ENCODE measurements at places on chromosomes 1 and 21.

- DNase-seq, result peak; percentile 50
Observed at GRCh38 chr1:7975212-7975865, 13.8 kb downstream of the PARK7 start.

GRCh38 chr1:113975211-113975895 is 3.9 kb upstream of the OLFML3 start:
- DNase-seq, result peak; percentile 78

- peak; percentile 39 for DNase-seq
Observed at GRCh38 chr1:110106013-110106941, 6.0 kb upstream of the UBL4B start.

DNA sequence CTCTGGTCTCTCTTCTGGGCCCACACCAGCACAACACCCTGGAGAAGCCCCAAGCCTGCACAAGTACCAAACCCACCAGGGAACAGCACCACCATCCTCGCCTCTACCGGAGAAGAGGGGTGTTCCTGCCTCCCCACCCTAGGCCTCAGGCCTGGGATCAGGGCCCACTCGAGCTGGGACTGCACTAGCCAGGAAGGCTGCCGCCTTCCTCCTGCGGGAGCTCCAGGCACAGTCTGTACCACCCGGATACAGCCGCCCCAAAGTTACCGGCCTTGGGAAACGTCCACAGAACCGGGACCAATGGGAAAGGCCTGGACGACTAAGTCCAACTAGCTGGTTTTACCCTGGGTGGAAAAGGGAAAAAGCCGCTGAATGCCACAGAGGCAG is 3.4 kb downstream of the TAL1 start:
- no peak for DNase-seq

- no peak for DNase-seq
Observed at GRCh38 chr21:39863111-39863510, 4.1 kb upstream of the PCP4 start.

- DNase-seq, result no peak
Observed at GRCh38 chr1:180863158-180863775, 49.4 kb upstream of the KIAA1614 start.

GRCh38 chr1:59295618-59296017 is 1.3 kb upstream of the FGGY start:
- DNase-seq, result no peak

GRCh38 chr1:167392200-167392696 is 126.1 kb downstream of the CD247 start:
- DNase-seq, result no peak

- DNase-seq, result no peak
Observed at GRCh38 chr1:41891199-41891896, 27.4 kb downstream of the HIVEP3 start.

GRCh38 chr1:6891781-6892579 is 106.7 kb downstream of the CAMTA1 start:
- DNase-seq, result no peak

DNA sequence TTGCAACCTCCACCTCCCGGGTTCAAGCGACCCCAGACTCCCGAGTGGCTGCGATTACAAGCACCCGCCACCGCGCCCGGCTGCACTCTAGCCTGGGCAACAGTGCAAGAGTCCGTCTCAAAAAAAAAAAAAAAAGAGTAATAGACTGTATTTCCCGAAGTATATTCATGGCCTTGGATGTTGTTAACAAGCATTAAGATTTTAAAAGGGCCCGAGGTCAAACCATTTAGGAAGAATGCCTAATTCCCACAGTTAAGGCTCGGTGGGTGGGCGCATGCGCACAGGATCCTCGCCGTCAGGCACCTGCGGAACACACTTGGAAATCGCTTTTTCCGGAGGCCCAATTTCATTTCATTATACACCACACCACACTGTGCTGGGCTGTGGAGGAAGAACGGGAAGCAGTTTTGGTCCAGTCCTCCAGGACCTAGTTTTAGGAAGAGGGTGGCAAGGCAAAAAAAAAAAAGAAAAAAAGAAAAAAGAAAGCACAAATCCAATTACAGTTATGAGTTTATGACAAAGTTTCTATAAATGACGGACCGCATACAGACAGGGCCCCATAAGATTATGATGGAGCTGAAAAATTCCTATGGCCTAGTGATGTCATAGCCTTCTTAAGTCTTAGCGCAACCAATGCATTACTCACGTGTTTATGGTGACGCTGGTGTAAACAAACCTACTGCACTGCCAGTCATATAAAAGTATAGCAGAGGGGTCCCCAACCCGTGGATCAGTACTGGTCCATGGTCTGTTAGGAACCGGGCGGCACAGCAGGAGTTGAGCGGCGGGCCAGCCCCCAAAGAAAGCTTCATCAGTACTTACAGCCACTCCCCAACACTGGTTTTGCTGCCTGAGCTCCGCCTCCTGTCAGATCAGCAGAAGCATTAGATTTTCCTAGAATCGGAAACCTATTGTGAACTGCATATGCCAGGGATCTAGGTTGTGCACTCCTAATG is 38.2 kb downstream of the H3-3A start:
- DNase-seq, result no peak

DNA sequence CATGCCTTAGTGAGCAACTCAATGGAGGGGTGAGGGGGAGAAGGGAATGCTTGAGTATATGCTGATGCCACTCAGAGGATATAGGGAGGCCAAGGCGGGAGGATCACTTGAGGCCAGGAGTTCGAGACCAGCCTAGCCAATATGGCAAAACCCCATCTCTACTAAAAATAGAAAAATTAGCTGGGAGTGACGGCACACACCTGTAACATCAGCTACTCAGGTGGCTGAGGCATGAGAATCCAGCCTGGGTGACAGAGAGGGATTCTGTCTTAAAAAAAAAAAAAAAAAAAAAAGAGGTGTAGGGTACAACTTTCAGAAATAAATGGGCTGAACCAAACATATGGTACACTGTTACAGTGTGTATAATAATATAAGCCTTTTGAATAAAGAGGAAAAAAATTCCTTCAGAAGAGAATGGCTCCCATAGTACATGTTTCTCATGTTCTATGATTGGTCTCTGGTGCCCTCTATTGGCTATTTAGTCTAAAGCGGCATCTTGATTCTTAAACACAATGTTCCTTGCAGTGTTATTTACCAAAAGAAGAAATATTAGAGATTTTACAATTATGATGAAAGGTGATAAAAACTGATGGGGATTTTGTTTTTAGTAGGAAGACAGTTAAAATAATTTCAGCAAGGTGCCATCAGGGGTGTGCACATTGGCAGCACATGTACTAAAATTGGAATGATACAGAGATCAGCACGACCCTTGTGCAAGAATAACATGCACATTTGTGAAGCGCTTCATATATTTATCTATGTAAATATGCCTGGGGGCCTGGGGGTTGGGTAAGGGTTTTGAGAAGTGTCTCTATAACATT is 109.8 kb downstream of the PATJ start:
- no peak for DNase-seq

GRCh38 chr1:67227196-67227595 is 60.9 kb downstream of the IL23R start:
- DNase-seq, result no peak

Data from HL-60 (cell line).